ENCODE measurements at places on chromosomes 1 and 21.

- no peak for DNase-seq
These were observed 65.7 kb downstream of the PEX14 start for GRCh38 chr1:10540277-10541005.

DNA sequence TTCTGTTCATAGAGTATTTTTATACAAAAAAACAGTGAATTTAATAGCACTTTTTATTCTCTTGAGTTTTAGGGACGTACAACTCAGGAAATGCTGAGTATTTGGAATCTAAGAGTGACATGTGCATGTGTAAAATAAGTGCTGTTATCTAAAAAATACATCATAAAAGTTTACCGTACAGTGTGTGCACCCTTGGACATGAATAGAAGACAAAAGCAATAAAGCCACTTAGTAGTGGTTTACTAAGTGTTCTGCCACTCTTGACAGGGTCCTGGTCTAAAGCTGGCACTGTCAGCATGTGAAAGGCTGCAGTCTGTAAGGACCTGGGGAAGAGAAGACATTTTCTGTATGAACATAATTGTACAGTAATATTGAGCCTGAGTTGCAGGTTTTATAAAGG, 51.0 kb downstream of the LAMC1 start:
- no peak for DNase-seq

GRCh38 chr1:151011154-151011850, 3.1 kb downstream of the PRUNE1 start:
- no peak for DNase-seq

- no peak for DNase-seq
These were observed 2.5 kb upstream of the F3 start for GRCh38 chr1:94543893-94544635.

- no peak for DNase-seq
These were observed 29.2 kb downstream of the CMPK1 start for GRCh38 chr1:47362828-47363227.

- no peak for DNase-seq
These were observed 315.9 kb downstream of the ST6GALNAC3 start for GRCh38 chr1:76390456-76390855.

- no peak for DNase-seq
These were observed 12.8 kb upstream of the ECE1 start for GRCh38 chr1:21302747-21303715.

DNA sequence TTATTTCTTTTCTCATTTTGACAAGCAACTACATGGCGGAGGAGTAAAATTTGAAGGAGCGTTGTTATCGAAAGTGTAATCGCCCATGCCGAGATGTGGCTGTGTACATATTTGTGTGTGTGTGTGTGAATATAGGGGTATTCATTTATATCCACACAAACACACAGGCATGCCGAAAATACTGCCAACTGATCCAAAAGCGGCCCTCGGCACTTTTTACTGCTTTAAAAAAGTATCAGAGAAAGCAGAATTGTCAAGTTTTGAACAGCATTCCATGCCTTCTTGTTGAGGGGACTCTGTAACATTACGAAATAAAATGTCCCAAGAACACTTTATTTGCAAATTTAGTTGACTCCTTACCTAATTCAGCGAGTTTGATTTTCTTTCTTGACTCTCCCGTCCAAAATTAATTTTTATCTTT, 1.1 kb downstream of the PBX1 start:
- DNase-seq = no peak

GRCh38 chr1:34280509-34280908, 103.8 kb downstream of the C1orf94 start:
- DNase-seq = no peak

- no peak for DNase-seq
These were observed 42.5 kb upstream of the ECE1 start for GRCh38 chr1:21332554-21333311.

DNA sequence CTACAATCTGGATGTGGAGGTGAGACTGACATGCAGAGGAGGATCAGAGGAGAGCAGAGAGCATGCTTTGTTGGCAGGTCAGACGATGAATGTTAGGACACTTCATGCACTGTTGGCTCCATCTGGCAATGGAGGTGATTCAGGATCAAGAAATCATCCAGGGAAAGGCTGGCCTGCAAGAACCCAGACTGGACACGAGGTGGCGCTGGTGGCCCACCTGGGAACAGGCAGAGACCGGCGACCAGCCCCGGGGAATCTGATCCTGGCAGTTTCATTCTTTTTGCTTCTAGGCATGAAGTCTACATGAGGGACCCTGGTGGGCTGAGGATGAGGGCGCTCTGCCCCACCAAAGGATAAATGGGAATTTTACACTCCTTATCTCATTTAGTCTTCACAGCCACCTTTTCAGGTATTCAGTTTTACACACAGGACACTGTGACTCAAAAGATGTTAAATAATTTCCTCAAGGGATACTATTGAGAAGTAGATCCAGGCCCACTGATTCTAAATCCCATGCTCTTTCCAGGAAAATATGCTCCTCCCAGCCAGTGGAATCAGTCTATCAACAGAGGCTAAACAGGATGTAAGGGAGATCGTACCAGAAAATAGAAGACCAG, 26.2 kb upstream of the SCMH1 start:
- DNase-seq = peak; percentile 52

GRCh38 chr21:25107708-25108107, 499.6 kb downstream of the MRPL39 start:
- no peak for DNase-seq

DNA sequence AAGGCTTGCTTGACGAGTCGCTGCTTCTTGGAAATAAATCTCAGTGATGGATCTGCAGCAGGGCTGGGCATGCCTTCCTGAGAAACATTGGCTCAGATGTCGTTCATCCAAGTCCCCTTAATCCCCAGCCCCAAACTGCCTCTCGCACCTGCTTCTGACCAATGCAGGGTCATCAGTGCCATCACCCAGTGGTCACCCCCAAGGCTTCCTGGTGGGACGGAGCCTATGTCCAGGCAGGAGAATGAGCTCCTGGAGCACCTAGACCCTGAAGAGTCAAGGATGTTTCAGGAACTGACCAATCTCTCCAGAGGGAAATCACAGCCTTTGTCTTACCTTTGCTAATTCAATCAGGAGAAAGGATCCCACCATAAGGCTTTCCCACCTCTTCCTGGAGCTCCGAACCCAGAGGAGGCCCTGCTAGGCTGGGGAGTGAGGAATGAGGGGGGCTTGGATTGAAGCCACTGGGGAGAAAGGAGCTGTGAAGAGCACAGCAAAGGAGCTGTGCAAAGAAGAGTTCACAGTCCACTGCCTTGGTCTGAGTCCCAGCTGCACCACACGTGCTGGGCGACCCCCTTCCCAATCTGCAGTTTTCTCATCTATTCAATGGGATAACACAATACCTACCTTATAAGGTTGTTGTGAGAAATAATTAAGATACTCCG, 416.1 kb downstream of the NPHP4 start:
- no peak for DNase-seq

- no peak for DNase-seq
These were observed 27.9 kb upstream of the PRRC2C start for GRCh38 chr1:171457412-171457811.

DNA sequence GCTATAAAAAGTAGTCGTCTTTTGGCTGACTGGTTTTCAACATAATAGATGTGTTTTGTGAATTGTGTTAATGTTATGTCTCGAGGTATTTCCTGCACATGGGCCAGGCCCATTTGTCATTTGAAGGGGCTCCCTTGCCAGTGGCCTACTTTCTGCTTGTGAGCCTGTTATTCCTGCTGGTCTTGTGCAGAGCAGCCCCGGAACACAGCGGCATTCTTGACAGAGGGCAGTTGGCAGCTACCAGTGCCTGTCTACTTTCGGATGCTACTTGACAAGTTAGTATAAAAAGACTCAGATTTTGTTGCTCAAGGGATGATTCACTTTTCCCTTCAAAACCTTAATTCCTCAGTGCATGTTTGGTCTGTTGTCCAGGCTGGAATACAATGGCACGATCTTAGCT, 28.5 kb downstream of the PGM1 start:
- no peak for DNase-seq
